ENCODE measurements at places on chromosomes 3 and 15.

- no peak for DNase-seq
Observed at GRCh38 chr3:52173101-52173500, 18.9 kb upstream of the POC1A start.

GRCh38 chr15:71051539-71051938, 63.7 kb upstream of the THSD4 start:
- no peak for DNase-seq

DNA sequence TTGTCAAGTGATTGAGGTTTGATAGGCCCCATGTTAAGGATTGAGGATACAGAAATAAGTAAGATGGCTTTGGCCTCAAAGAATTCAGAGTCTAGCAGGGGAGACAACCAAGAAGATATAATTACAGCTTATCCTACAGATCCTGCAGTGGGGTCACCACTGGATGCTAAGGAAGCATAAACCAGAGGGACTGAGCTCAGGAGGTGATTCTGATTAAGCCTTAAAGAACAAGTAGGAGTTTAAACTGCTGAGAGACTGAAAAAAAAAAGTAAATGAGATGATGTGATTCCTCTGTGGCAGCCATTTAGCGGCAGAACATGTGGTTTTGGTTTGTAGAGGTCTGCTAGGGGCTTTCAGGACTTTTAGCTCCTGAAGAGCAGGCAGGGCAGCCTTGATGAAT, 72.1 kb upstream of the ROPN1 start:
- no peak for DNase-seq

DNA sequence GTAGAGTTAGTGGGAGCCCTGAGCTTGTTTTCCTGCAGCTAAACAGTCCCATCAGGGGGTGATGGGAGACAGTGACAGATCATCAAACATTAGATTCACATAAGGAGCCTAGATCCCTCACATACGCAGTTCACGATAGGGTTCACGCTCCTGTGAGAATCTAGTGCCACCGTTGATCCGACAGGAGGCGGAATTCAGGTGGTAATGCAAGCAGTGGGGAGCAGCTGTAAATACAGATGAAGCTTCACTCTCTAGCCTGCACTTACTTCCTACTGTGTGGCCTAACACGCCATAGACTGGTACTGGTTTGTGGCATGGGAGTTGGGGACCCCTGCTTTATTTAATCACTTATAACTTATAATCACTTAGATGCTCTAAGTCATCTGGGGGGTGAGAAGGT, 179.1 kb downstream of the AKAP13 start:
- no peak for DNase-seq

GRCh38 chr3:38150780-38151528, 12.5 kb downstream of the MYD88 start:
- DNase-seq, result no peak

DNA sequence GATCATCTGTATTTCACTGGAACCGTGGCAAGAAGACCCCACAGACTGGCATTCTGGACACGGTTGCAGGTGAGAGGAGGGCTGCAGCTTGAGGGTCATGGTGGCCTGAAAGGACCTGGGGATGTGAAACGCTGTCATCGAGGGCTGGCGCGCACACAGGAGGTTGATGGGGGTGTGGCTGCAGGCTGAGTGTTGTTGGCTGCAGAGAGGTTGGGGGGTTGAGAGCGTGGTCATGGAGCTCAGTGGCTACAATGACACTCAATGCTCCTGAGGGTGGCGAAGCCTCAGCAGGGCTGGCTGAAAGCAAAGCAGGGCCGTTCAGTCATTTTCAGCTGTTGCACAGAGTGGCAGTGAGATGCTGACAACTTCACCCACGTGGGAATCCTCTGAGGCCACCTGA, 21.0 kb downstream of the CPN2 start:
- DNase-seq, result no peak

GRCh38 chr3:24254649-24255048, 240.0 kb downstream of the THRB start:
- DNase-seq, result no peak

DNA sequence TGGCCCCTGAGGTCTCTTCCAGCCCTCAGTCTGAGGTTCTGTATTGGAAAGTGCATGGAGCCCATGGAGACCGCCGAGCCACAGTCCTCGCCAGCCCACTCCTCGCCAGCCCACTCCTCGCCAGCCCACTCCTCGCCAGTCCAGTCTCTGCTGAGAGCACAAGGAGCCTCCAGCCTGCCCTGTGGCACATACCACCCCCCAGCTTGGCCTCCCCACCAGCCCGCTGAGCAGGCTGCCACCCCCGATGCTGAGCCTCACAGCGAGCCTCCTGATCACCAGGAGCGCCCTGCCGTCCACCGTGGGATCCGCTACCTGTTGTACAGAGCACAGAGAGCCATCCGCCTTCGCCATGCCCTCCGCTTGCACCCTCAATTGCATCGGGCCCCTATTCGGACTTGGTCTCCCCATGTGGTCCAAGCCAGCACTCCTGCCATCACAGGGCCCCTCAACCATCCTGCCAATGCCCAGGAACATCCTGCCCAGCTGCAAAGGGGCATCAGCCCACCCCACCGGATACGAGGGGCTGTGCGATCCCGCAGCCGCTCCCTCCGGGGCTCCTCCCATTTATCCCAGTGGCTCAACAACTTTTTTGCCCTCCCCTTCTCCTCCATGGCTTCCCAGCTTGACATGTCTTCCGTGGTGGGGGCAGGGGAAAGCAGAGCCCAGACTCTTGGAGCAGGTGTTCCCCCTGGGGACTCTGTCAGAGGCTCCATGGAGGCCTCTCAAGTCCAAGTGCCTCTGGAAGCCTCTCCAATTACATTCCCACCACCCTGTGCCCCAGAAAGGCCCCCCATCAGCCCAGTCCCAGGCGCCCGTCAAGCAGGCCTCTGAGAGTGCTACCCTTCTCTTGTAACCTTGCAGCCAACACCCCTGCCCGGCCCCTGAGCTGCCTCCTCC, 40.9 kb downstream of the PML start:
- DNase-seq, result no peak

DNA sequence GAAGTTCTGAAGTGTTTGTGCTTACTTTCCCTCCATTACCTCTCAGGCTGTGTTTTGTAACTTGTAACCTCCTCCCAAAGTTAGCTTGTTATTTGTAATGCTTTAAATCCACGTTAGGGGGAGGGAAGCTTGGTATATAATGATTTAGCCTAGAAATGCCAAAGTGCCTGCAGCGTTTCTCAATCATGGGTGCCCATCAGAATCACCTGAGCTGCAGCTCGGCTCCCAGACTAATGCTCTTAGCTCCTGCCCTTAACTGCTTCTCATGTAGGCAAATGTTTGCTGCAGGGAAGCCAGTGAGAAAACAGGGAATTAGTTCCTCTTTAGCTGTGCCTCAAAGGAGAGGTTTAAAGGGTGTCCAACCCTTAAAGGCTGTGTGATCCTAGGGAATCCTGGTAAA, 219.2 kb upstream of the NAALADL2 start:
- DNase-seq, result no peak

GRCh38 chr3:174355505-174355904, 503.6 kb upstream of the NAALADL2 start:
- no peak for DNase-seq

GRCh38 chr3:12179441-12179840, 20.7 kb upstream of the TIMP4 start:
- no peak for DNase-seq

DNA sequence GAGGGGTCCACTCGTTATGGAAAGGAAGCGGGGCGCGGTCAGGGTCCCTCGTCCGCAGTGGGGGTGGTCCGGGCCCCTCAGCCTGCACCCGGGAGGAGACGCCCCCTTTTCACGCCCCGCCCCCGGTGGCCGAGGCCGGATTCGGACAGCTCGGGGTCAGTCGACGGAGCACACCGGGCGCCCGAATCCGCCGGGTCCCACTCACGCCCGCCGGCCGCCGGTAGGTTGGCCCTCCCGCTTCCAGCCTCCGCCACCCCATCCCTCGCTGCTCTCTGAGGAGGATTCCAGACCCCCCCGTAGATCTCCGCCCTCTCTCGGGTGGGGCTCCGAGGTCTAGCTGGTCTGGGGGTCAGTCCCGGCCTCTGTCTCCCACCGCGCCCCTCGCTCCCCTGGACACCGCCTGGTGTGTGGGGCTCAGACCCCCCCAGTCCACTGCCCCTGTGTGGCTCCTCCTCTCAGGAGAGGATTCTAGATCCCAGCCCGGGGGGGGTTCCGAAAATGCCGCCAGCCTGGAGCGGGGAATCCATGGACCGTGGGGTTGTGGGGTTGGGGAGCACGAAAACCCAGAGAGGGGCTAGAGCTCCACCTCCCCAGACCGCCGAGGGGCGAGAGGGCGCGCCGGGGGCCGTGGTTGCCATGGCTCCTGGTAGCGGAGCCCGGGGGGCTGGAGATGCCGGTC, 725 bp downstream of the CHL1 start:
- no peak for DNase-seq

GRCh38 chr15:85706779-85707518, 87.8 kb downstream of the KLHL25 start:
- DNase-seq, result no peak

GRCh38 chr15:59420108-59420507, 17.9 kb upstream of the FAM81A start:
- DNase-seq, result no peak

DNA sequence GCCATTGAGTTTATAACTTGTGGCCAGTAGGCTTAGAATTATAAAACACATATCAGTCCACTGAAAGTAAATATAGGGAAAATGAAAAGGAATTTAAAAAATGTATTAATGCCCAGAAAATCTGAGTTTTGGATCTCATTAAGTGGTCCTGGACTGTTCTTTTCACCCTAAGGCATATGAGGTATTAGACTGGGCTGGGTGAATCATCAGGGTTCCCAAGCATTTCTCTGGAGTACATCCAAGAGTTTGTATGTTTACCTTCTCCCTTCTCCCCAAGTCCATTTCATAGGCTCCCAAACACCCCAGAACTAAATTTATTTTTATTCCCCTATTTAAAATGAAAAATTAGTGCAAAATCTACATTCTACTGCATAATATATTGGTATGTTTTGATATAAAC, 31.9 kb upstream of the SPTSSB start:
- DNase-seq, result no peak

All from left kidney (tissue), 8 donors.